ENCODE measurements at places on chromosomes 13 and 19.
A peak's percentile ranks its signal among the peaks of the same experiment; 100 is the strongest.

GRCh38 chr19:14089662-14090508 is 666 bp downstream of the SAMD1 start:
- peak; percentile 45 for DNase-seq

DNA sequence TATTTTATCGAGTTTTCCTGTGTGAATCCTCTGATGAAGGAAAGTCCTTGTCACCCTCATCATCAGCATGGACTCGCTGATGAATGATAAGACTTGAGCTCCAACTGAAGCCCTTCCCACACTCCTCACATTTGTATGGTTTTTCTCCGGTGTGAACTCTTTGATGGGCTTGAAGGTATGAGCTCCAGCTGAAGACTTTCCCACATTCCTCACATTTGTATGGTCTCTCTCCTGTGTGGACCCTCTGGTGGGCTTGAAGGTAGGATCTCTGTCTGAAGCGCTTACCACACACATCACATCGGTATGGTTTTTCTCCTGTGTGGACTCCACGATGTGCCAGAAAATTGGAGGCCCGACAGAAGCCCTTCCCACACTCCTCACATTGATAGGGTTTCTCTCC is 21.7 kb downstream of the ZNF45 start:
- DNase-seq: no peak

DNA sequence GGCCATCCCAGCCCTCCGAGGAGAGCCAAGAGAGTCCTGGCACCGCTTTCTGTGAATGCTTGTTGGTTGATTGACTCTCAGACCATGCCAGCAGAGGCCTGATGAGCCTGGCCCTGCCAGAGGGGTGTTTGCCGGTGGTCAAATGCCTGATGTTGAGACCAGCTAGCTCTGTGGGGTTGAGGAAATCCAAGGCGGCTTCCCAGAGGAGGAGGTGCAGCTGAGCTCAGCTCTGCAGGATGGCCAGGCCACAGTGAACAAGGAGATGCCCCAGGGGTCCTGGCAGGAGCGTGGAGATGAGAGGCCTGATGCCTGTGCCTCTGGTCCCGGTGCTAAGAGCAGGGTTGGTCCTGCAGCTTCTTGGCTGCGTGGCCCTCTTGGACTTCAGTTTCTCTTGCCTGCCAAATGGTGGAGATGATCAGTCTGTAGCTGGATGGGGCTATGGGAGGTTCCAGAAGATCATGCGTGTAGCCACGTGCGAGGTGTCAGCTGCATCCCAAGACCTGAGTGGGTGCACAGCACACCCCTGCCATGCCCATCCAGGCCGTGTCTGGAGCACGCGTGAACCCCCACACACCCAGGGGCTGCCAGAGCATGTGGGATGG is 16.8 kb downstream of the NFIC start:
- no peak for DNase-seq

DNA sequence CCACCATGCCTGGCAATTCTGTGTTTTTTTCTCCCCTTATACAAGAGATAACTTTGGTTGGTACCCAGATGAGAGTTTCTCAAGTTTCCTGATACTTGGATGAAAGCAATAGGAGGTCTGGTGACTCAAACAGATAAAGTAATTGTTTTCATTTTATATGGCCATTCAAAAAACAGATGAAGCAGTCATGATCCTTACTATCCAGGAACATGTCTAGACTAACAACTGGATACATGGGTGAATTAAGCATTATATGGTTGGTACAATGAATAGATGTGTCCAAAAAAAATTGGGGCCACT is 8.5 kb downstream of the ZNF430 start:
- DNase-seq: no peak

- DNase-seq: no peak
Measured at GRCh38 chr13:39892721-39893685, 237.5 kb downstream of the COG6 start.

DNA sequence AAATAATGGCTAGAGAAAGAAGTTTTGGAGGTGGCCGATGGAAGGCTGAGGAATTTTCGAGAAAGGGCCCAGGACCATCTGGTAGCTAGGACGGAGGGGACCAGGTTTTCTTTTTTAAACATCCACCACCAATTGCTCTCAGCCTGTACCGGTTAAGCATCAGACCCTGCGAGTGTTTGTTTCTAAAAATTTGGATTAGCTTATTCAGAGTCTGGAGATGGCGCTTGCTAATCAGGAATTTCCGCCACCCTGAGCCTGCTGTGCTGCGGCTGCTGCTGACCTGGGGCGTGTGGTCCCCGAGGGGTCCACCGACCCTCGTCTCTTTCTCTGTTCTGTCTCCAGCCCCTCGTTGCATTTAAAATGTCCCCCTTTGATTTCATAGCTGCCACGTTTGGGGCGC is 2.0 kb downstream of the UHRF1 start:
- DNase-seq: no peak

DNA sequence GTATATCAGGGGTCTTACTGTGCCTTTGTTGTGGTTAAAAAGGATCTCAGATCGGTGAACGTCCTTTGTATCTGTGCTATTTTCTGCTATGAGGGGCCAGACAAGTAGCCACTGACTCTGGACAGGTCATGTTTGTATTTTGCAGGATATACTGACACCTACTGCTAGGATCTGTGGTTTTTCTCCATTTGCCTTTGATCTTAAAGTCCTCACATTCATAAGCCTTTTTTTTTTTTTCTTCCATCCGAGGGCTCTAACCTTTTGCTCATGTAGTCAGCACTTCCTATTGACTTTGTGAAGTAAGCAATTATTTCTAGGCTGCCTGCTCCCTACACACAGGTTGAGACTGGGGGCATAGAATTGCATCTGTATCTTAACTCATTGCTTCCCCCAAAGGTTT is 106.2 kb downstream of the SLITRK5 start:
- no peak for DNase-seq

DNA sequence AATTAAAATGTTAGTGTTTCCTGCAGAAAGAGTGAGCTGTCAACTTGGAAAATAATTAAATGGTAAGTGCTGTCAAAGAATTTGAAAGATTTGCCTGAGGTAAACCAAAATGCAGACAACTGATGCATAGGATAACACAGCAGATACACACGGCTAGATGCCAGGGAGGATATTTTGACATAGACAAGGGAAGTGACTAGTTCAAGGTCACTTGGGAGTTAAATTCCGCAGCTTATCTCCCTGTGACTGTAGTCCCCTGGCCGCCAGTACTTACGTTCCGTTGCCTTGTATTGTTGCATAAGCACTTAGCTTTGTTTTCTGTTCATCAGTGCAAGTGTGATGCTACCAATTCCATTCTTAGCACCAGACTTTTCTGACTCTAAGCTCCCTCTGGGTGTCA is 247.3 kb upstream of the MAB21L1 start:
- no peak for DNase-seq

DNA sequence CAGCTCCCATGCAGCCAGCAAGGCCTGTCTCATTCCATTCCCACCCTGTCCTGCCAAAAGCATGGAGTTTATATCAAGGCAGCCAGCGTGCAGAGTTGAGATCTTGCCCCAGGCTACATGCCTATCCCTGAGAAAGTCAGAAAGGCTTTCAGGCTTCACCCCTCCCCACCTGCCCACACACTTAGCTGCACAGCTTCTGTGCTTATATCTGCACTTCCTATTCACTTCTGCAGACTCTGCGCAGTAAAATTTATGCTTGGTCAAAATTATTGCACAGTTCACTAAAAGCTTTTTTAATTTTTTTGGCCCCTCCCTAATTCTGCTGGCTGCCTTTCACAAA is 12.5 kb upstream of the ZNF675 start:
- no peak for DNase-seq

DNA sequence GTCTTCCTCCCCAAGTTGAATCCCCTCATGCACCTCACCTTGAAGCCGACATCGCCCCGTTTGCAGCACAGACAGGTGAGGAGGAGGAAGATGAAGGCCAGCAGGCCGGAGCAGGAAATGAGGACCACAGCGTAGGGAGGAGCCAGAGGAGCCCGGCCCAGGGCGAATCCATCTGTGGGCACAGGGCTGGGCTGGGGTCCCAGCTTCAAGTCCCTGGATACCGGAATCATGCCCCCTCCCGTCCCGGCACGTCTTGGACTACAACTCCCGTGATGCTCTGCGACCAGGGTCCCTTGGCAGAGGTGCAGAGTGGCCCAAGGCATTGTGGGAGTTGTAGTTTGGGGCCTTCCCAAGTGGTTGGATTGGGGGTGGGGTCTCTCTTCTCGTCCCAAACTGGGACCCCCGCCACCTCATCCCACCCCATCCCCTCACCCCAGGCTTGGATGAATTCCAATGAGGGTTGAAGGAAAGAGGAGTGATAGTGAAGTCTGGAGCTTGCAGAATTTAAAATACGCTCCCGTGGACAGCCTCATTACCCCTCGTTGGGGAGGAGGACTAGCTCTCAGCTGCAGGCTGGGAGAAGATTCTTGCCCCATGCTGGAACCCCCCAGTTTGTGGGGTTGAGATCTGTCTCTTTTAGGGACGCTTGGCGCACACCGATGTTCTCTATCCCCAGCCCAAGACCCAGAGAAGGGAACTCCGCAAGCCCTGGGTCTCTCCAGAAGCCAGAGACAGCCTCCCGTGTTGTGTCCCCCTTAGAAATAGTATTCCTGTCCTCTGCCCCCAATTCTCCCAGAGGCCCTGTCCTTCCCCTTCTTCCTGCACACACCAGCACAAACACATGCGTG is 990 bp downstream of the LMTK3 start:
- peak; percentile 73 for DNase-seq

- no peak for DNase-seq
Measured at GRCh38 chr13:34300559-34300958, 482.6 kb downstream of the RFC3 start.

- DNase-seq: no peak
Measured at GRCh38 chr13:90254437-90254836, 1093.0 kb upstream of the MIR17HG start.

DNA sequence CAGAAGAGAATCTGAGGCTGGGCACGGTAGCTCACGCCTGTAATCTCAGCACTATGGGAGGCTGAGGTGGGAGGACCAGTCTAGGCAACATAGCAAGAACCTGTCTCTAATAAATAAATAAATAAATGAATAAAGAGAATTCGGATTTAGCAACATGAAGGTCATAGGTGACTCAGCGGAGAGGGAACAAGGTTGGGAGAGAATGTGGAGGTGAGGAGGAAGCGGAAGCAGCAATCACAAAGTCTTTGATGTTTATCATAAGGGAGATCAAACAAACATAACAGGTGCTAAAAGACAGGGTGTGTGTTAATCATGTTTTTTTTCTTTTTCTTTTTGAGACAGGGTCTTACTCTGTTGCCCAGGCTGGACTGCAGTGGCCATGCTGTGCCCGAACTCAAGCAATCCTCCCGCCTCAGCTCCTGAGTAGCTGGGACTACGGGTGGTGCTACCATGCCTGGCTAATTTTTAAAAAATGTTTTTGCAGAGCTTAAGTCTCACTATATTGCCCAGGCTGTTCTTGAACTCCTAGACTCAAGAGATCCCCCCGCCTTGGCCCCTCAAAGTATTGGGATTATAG is 16.3 kb downstream of the PBX4 start:
- no peak for DNase-seq

- DNase-seq: no peak
Measured at GRCh38 chr13:100478107-100478809, 110.3 kb downstream of the GGACT start.

DNA sequence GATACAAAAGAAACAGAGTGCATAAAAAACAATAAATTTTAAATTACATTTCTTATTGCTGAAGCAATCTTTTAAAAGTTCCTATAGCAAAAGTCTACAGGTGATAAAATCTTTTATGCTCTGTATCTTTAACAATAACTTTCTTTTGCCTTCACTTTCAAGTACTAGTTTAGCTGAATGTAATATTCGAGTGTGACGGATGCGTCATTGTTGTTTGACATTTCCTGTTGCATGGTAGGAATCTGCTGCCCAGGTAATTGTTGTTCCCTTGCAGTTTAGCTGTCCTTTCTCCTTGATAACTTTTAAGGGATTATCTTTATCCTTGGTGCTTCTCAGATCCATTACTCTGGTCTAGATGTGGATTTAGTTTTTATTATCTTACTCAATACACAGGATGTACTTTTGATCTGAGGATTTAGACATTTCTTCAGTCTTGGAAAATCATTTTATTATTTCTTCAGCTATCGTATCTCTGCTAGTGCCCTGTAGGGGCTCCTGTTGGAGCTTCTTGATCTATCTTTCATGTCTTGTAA is 2.1 kb upstream of the CPB2 start:
- DNase-seq: no peak

GRCh38 chr13:33454844-33455705 is 169.5 kb upstream of the STARD13 start:
- no peak for DNase-seq

Measured in GM10248 (cell line).